ENCODE measurements at places on chromosomes 6 and 20. TPM values are rescaled to one million over a fixed set of nuclear protein-coding genes. Genes with fewer than 3 reads are reported as not detected.

- H3K4me3 ChIP-seq = no peak overlapping the region
- H3K36me3 ChIP-seq = no peaks in the 10 kb centered on the region
- H3K27me3 ChIP-seq = peaks cover 1% of the 10 kb centered on the region
- H3K27ac ChIP-seq = no peak overlapping the region
Observed at GRCh38 chr20:59055302-59055701, 12.7 kb upstream of the PRELID3B start.

WFDC10B gene
- total RNA-seq = not detected

DNA sequence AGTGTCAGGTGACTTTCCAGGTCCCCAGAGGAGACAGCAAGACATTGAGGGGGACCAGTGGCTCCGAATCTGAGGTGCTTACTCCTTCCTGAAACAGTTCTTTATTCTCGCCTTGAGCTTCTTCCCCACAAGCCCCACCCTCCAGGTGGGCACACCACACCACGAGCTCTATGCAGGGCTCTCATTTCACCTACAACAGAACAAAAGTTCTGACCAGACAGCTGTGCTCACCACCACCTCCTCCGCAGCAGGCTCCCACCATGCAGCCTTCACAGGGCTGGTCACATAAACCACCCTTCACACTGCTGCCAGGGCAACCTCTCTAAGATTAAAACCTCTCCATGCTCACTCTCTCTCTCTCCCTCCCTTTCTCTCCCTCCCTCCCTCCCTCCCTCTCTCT is 384.5 kb upstream of the ARID1B start:
- H3K4me3 ChIP-seq = no peak overlapping the region
- no peaks in the 10 kb centered on the region for H3K36me3 ChIP-seq
- no peaks in the 10 kb centered on the region for H3K27me3 ChIP-seq
- H3K27ac ChIP-seq = peak overlapping the region; percentile 53
- peaks cover 19% of the 10 kb centered on the region for H3K4me1 ChIP-seq

FAM83C gene
- not detected for total RNA-seq

FKBP1A gene
- total RNA-seq = 79.4 TPM

- no peaks in the 10 kb centered on the region for H3K36me3 ChIP-seq
- DNase-seq = no peak
- H3K27ac ChIP-seq = no peak overlapping the region
- peaks cover 65% of the 10 kb centered on the region for H3K27me3 ChIP-seq
Observed at GRCh38 chr20:45248609-45249008, 5.8 kb downstream of the SLPI start.

GRCh38 chr6:27295301-27296079 is 16.6 kb downstream of the POM121L2 start:
- H3K27ac ChIP-seq = no peak overlapping the region
- H3K27me3 ChIP-seq = peaks cover 67% of the 10 kb centered on the region
- peaks cover 23% of the 10 kb centered on the region for H3K36me3 ChIP-seq

L3MBTL3 gene
- 52.5 TPM for total RNA-seq

- H3K4me3 ChIP-seq = no peak within 1 kb of the TSS
- DNase-seq = no peak
- H3K27ac ChIP-seq = peak within 1 kb of the TSS; percentile 8
- no peaks in the 10 kb centered on the region for H3K4me1 ChIP-seq
- no peaks in the 10 kb centered on the region for H3K36me3 ChIP-seq
Observed at GRCh38 chr20:2814587-2815051, at the start of gene C20orf141. Gene C20orf141 (plus strand): TSS chr20:2814987. CDS start chr20:2815185, 198 bp downstream.

TTK gene
- 1.2 TPM for total RNA-seq

- no peak for DNase-seq
- H3K27ac ChIP-seq = no peak overlapping the region
- H3K27me3 ChIP-seq = no peaks in the 10 kb centered on the region
- H3K36me3 ChIP-seq = peaks cover 79% of the 10 kb centered on the region
Observed at GRCh38 chr6:24658573-24659560, 7.8 kb downstream of the TDP2 start.

DNA sequence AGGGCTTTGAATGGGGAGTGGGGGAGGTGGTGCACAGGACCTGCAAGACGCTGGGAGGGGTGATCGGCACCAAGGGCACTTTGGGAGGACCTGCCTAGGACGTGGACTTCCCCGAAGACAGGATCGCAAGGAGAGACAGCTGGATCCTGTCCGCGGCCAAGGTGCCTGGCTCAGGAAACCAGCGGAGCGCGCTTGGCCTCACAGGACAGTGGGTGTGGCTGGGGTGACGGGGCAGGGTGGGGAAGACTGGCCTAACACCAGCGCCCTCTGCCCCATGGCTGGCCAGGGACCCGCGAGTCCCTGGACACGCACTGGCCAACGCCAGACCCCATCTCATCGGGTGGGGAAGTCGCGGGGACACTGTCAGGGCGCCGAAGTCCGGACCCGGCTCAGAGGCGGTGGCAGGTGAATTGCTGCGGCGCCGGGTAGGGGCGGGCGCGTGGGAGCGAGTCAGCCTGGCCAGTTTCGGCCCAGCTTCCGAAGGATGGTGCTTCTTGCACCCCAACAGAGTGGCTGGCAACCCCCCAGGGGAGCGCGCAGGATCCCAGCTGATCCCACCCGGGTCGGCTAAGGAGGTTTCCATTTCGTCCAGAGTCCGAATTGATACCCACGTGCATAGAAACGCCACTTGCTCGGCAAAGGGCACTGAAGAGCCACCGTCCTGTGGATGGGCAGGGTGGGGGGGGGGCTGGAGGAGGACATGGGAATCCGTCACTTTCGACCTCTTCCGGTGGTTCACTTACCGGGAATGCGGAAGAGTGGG is 785 bp upstream of the THBD start:
- H3K27me3 ChIP-seq = peaks cover 32% of the 10 kb centered on the region
- H3K4me1 ChIP-seq = peaks cover 6% of the 10 kb centered on the region
- H3K27ac ChIP-seq = no peak overlapping the region
- no peak overlapping the region for H3K4me3 ChIP-seq

GRCh38 chr20:50513169-50514034 is 3.2 kb downstream of the PTPN1 start:
- no peak for DNase-seq
- H3K4me3 ChIP-seq = peak overlapping the region; percentile 99
- H3K27me3 ChIP-seq = no peaks in the 10 kb centered on the region
- peaks cover 83% of the 10 kb centered on the region for H3K4me1 ChIP-seq

DNA sequence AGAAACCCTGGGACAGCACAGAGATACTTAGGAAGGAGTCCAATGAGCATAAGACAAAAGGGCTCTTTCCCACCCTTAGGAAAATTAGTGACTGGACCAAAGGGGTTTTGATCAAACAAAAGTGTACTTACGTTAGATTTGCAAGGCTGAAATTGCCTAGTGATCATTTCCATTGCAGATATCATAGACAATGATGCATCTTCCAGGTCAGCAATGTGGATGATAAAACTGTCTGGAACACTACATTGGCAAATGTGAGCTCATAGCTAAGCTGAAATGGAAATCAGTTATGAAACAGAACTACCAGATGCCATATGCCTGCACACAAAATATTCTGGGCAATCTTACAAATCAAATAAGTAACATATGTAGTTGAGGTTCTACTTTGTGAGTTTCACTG is 34.0 kb downstream of the LY86 start:
- no peak for DNase-seq
- no peak overlapping the region for H3K4me3 ChIP-seq
- H3K27ac ChIP-seq = no peak overlapping the region
- H3K27me3 ChIP-seq = no peaks in the 10 kb centered on the region
- peaks cover 15% of the 10 kb centered on the region for H3K4me1 ChIP-seq
